ENCODE measurements at places on chromosomes 7 and 10.

DNA sequence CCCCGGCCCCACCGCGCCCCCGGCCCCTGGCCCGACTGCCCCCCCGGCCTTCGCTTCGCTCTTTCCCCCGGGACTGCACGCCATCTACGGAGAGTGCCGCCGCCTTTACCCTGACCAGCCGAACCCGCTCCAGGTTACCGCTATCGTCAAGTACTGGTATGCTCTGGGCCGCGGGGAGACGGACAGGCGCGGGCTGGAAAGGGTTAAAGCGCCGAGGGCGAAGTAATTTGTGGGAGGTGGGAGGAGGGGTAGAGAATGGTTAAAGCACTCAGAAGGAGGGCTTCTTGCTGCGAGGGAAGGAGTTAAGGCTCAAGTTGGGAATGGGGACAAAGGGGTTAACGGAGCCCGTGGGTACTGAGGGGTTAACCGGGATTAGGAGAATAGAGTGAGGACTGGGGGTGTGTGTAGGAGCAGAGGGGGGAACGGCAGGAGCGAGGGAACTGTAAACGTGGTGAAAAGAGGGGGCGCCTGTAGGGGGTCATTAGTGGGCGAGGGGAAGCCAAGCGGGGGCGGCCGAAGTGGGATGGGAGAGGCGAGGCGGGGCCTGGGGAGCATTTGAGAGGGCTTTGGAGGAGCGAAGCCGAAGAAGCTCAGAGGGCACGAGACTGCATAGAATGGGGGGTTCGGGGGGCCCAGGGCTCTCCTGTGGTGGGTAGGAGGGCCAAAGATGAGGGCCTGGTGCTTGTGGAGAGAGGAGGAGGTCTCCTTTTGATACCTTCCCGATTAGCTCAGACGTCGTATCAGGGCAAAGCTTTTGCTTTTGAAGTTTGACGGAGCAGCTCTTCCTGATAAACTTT, 605 bp downstream of the SUFU start:
- H3K27ac ChIP-seq: peak overlapping the region; percentile 46
- H3K4me1 ChIP-seq: peaks cover 4% of the 10 kb centered on the region
- no peaks in the 10 kb centered on the region for H3K27me3 ChIP-seq
- peak; percentile 32 for DNase-seq
- peak overlapping the region; percentile 81 for H3K4me3 ChIP-seq

DNA sequence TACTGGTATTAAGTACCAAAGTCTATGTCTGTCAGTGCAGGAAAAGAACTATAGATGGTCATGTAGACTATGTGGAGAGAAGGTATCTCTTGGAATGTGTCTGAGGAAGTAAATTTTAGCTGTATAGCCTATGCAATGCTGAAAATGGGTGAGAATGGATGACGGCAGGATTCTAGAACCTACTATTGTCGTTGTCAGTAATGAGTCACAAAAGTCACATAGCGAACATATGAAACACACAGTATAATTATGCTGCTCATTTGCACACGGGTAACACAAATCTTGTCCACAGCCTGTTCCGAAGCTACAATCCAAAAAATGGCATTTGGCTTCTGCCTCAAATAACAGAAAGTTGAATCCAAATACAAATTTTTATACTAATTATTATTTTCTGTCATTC, 33.6 kb upstream of the KMT2E start:
- no peaks in the 10 kb centered on the region for H3K36me3 ChIP-seq
- no peak overlapping the region for H3K4me3 ChIP-seq
- peak; percentile 67 for DNase-seq
- no peaks in the 10 kb centered on the region for H3K27me3 ChIP-seq
- H3K4me1 ChIP-seq: peaks cover 49% of the 10 kb centered on the region
- H3K27ac ChIP-seq: peak overlapping the region; percentile 75

DNA sequence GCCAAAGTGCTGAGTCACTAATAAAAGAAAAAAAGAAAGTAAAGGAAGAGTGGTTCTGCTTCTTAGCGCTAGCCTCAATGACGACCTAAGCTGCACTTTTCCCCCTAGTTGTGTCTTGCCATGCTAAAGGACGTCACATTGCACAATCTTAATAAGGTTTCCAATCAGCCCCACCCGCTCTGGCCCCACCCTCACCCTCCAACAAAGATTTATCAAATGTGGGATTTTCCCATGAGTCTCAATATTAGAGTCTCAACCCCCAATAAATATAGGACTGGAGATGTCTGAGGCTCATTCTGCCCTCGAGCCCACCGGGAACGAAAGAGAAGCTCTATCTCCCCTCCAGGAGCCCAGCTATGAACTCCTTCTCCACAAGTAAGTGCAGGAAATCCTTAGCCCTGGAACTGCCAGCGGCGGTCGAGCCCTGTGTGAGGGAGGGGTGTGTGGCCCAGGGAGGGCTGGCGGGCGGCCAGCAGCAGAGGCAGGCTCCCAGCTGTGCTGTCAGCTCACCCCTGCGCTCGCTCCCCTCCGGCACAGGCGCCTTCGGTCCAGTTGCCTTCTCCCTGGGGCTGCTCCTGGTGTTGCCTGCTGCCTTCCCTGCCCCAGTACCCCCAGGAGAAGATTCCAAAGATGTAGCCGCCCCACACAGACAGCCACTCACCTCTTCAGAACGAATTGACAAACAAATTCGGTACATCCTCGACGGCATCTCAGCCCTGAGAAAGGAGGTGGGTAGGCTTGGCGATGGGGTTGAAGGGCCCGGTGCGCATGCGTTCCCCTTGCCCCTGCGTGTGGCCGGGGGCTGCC, at the start of gene IL6:
IL6 (plus strand) TSS at position 294 of the 807 bp plus-strand sequence; CDS start at position 357, 63 bp downstream.
- H3K27ac ChIP-seq: peak within 1 kb of the TSS; percentile 95
- no peaks in the 10 kb centered on the region for H3K27me3 ChIP-seq
- peak within 1 kb of the TSS; percentile 66 for H3K4me3 ChIP-seq

DNA sequence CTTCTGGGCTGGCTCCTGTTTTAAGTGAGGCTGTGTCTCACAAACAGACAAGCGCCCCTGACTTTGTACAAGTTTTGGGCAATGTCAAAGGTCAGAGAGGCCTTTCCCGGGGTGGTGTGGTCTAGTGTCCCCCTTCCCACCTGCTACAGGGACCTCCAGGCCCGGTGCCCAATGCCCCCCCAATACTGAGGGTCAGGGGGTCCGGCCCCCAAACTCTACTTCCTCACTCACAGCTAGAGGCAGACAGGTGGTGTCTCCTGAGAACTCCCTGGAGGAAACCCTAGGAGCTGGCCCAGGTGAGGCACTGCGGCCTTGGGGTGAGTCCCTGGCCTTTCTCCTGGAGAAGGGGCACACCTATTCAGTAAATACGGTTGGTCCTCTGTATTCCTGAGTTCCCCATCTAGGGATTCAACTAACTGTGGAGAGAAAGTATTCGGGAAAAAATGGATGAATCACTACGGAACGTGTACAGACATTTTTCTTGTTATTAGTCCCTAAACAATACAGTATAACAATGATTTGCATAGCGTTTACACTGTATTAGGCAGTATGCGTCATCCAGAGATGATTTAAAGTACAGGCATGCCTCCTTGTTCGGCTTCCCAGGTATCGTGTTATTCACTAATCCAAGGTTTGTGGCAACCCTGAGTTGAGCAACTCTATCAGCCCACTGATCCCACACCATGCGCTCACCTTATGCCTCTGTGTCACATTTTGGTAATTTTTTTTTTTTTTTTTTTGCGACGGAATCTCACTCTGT, 308.1 kb downstream of the WDR37 start:
- no peaks in the 10 kb centered on the region for H3K4me1 ChIP-seq
- no peaks in the 10 kb centered on the region for H3K27me3 ChIP-seq
- H3K27ac ChIP-seq: no peak overlapping the region
- DNase-seq: no peak
- H3K4me3 ChIP-seq: no peak overlapping the region
- no peaks in the 10 kb centered on the region for H3K36me3 ChIP-seq

- no peak overlapping the region for H3K4me3 ChIP-seq
- H3K4me1 ChIP-seq: peaks cover 7% of the 10 kb centered on the region
- H3K36me3 ChIP-seq: peaks cover 4% of the 10 kb centered on the region
- DNase-seq: no peak
- no peak overlapping the region for H3K27ac ChIP-seq
These were observed 5.5 kb upstream of the PRKAR1B start for GRCh38 chr7:732556-732955.
